ENCODE measurements at places on chromosomes 2 and 18.
A peak's percentile ranks its signal among the peaks of the same experiment; 100 is the strongest.

- no peak for DNase-seq
Measured at GRCh38 chr18:8799596-8800441, 94.5 kb downstream of the MTCL1 start.

DNA sequence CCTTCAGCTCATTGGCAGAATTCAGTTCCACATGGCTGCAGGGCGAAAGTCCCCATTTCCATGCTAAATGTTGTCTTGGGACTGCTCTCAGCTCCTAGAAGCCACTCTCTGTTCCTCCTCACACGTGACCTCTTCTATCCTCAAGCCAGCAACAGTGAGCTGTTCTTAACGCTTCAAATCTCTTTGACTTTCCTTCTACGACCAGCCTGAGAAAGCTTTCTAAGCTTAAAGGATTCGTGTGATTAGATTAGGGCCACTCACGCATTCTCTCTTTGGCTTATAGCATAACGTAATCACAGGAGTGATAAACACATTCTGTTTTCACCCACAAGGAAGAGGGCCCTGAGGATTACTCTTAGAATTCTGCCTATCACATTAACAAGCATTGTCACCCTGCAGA, 29.8 kb upstream of the LAMA1 start:
- no peak for DNase-seq

DNA sequence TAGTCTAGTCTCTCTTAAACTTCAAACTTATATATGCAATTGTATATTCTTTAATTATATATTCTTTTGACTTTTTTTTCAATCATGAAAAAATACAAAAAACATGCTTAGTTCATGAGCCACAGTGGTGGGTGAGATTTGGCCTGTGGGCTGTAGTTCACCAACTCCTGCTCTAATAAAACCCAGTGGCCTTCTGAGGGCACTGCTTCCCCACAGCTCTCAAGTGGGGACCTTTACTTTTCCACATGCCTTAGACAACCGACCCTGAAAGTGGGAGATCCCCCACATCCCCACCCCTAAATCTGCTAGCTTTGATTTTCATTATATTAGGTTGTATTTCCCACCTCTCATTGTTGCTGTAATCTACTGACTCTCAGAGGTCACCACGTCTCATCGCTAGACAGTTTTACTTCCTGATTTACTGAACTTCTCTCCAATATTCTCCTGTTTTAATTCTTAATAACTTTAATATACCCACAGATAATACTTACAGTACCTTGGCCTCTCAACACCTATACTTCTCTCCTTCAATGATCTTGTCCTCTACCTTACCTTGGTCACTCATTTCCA, 57.3 kb downstream of the ROCK1 start:
- DNase-seq = no peak

GRCh38 chr2:118670838-118671237, 176.6 kb downstream of the EN1 start:
- no peak for DNase-seq

DNA sequence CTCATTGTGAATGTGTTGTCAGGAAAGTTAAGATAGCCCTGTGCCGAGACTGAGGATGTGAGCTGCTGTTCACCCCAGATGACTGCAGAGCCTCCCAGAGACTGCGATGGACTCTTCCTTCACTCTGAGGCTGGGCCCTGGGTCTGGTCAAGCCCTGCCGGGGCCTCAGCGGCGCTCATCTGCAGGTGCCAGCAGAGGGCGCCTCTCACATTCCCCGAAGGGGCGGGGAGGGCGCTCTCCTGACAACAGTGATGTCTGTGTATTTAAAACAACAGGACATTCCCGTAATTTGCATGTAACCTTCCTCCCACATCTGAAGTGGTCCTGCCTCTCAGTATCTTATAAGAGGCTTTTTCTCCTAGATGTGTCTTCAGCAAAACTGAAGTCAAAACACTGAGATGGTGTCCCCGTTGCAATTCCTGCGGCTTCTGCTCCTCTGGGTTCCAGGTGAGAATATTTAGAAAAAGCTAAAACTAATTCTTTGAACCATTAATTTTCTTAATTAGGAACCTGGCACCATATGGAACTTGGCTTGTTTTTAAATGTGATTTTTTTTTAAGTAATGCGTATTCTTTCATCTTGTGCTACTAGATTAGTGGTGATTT, 1377.9 kb downstream of the RPIA start:
- DNase-seq = no peak

DNA sequence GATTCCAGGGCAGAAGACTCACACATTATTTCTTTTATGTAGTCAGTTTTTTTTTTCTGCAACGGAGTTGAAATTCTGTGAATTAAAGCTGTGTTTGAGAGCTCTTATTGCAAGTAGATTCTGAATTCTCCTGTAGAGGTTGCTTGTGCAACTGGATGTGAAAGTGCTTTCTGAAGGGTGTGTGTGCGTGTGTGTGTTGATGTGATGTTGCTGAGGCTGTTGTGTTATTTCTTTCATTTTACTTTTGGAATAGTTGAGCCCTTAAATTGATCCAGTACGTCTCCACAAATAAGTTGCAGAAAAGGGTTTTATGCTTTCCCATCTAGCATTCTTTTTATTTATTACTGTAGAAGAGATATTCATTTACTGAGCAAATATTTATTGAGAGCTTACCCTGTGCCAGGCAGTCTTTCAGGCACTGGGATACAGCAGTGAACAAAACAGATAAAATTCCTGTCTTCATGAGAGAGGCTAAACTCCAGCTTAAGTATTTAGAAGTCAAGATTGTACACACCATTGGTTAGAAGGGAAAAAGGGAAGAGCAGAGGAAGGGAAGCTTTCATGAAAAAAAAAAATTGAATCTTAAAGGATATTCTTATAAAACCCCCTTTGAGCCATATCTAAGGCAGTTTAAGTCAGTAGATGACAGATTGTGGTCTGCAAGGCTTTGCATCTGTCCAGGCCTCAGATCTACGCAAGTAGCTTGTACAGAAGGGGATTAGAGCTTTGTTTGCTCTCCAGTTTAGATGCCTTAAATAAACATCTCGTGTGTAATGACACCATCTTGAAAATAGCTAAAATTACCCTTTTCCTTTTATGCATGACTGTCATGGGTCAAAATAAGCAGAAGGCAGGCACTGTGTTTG, 58.2 kb downstream of the MYO1B start:
- no peak for DNase-seq

DNA sequence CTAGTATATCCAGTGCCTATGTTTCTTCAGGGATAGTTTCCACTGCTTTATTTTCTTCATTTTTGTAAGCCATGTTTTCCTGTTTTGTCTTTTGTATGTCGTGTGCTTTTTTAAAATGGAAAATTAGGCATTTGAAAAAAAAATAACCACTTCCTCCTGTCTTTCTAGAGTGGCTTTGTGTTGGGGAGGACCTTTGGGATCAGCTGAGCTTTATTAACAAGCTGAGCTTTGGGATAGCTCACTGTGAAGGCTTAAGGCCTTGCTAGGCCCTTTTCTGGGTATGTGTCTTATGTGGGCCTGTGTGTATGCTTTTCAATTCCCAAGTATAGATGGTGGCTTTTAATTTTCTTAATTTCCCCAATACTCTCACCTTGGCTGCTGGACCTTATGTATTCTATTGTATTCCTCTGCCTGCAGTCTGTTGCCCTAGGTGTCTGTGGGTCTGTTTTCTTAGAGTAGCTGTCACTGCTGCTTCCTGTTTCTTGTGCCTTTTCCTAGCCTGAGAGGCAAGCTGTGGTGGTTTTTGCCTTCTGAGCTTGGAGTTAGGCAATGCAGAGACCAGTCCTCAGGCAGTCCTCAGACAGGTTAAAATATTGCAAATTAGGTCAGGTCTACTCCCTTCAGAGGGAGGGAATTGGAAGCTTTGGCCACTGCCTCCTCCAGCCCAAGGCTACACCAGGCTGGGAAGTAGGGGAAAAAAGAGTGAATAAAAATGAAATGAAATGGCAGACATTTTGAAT, 134.7 kb downstream of the LDLRAD4 start:
- no peak for DNase-seq

DNA sequence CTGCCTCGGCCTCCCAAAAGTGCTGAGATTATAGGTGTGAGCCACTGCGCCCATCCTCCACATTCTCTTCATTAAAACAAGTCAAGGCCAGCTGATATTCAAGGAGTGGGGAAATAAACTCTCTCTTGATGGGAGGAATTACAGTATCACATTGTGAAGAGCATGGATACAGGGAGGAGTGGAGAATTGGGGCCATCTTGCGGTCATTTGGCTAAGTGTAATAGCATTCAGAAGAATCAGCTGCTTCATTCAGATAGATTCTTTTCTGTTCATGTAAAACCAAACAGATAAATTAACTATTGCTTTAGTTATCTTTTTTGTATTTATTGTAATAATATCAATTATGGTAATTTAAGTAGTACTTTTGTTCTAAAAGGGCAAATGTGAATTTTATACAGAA, 156.3 kb downstream of the UBR3 start:
- no peak for DNase-seq

GRCh38 chr2:12087175-12087574, 340.7 kb downstream of the LPIN1 start:
- DNase-seq = no peak

GRCh38 chr2:19806131-19806530, 95.7 kb downstream of the TTC32 start:
- no peak for DNase-seq

- no peak for DNase-seq
Measured at GRCh38 chr18:78790960-78791359, 188.7 kb upstream of the SALL3 start.

DNA sequence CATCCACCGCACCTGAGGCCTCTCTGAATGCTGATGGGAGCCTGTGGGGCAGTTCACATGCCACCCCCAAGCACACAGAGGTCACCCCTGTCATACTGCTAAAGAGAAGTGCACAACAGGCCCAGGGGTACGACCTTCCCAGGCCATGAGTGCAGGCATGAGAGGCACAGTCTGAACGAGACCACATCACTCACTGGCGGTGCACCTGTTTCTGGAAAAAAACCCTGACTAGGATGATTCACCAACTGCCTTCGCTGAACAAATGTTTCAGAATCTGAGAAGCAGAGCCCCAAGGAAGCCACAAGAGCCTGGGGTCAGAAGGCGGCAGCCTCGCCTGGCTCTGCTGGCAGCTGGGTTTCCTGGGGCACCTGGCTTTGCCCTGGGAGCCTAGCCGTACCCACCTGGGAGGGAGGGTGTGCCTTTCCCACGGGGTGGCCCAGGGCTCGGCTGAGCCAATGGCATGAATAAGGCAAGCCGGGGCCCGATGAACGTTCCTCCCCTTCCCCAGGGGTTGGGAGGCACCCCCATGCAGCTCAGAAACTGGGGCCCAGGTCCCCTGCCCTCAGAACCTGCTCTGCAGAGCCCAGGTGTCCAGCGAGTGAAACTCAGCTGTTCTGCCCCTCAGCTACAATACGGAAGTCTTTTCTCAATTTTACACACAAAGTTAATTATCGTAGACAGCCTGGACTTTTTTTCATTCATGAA, 73.8 kb downstream of the HDAC4 start:
- DNase-seq = peak; percentile 72

- peak; percentile 56 for DNase-seq
Measured at GRCh38 chr2:64327510-64328414, 126.2 kb upstream of the LGALSL start.

DNA sequence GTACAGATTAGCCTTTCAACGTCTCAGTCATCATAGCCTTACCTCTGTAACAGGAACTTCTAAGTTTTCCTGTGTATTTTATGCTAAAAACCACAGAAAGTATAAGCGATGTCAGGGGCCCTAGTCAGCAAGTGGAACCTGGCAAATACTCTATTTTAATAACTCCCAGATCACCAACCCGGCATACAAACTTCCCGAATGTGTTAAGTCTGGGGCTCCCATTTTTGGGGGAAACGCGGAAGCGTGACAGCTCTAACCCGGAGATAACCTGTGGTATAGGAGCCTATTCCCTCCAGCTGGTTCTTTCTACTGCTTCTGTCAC, 574 bp downstream of the NIFK start:
- DNase-seq = no peak

DNA sequence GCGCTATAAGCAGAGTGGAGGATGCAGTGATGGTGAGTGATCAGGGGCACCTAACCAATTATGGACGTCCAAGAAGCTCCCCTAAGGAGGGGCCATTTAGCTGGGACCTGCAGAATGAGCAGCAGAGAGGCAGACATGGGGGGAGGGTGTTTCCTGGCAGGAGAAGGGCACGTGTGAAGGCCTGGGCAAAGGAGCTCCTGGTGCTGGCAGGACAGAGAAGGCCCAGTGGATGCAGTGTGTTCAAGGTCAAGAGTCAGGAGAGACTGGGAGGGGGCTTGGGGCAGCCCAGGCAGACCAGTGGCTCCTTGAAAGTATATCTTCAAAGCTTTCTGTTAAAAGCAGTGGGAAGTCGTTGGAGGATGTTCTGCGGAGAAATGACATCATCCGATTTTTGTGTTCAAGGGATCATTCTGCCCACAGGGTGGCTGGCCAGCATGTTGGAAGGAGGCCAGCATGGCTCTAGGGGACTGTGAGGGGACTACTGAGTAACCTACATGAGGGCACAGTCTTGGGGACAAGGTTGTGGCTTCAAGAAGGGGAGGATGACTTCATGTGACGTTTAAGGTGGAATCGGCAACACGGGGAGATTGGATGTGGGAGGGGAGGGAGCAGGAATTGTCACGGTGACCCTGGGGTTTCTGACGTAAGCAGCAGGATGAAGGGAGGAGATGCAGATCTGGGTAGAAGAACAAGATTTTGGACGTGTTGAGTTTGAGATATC, 9.0 kb upstream of the CIB4 start:
- no peak for DNase-seq

- no peak for DNase-seq
Measured at GRCh38 chr18:79496978-79497637, 101.4 kb downstream of the NFATC1 start.

GRCh38 chr2:53724536-53724935, 43.1 kb upstream of the CHAC2 start:
- DNase-seq = no peak

DNA sequence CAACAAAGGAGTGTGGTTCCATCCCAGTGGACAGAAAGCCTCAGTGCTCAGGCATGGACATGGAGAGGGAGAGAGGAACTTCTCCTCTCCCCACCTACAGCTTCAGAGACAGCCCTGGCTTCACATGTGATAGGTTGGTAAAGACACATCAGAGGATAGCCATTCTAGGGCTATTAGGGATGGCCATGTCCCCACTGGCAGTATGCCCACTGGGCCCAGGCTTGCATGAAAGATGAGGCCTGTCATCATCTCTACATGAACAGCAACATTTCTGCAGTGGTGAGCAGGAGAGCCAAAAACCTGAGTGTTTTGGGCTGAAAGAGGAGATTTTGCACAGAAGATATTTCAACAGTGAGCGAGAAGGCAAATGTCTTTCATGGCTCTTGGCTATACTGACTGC, 517.2 kb downstream of the NR4A2 start:
- no peak for DNase-seq
